Thyroid gland (tissue), 4 donors: ENCODE measurements at places on chromosomes 12 and 14. TPM values are rescaled to one million over a fixed set of nuclear protein-coding genes. Genes with fewer than 3 reads are reported as not detected.

The ZNF891 gene
- total RNA-seq = 5.8 TPM

- no peak overlapping the region for H3K27ac ChIP-seq
- peak; percentile 11 for DNase-seq
- H3K36me3 ChIP-seq = no peaks in the 10 kb centered on the region
Measured at GRCh38 chr12:49089821-49090773, 4.5 kb downstream of the DHH start.

GRCh38 chr12:4984344-4984743 is 59.3 kb upstream of the KCNA5 start:
- H3K27me3 ChIP-seq = no peaks in the 10 kb centered on the region
- H3K27ac ChIP-seq = no peak overlapping the region
- H3K4me1 ChIP-seq = no peaks in the 10 kb centered on the region
- H3K36me3 ChIP-seq = no peaks in the 10 kb centered on the region
- no peak overlapping the region for H3K4me3 ChIP-seq
- DNase-seq = no peak

The ADGRD1 gene
- total RNA-seq = 14.1 TPM

GRCh38 chr14:95530473-95531276 is 4.2 kb upstream of the GLRX5 start:
- DNase-seq = no peak
- H3K36me3 ChIP-seq = no peaks in the 10 kb centered on the region
- H3K27me3 ChIP-seq = no peaks in the 10 kb centered on the region
- no peak overlapping the region for H3K27ac ChIP-seq

The CLMN gene
- 15.3 TPM for total RNA-seq

DNA sequence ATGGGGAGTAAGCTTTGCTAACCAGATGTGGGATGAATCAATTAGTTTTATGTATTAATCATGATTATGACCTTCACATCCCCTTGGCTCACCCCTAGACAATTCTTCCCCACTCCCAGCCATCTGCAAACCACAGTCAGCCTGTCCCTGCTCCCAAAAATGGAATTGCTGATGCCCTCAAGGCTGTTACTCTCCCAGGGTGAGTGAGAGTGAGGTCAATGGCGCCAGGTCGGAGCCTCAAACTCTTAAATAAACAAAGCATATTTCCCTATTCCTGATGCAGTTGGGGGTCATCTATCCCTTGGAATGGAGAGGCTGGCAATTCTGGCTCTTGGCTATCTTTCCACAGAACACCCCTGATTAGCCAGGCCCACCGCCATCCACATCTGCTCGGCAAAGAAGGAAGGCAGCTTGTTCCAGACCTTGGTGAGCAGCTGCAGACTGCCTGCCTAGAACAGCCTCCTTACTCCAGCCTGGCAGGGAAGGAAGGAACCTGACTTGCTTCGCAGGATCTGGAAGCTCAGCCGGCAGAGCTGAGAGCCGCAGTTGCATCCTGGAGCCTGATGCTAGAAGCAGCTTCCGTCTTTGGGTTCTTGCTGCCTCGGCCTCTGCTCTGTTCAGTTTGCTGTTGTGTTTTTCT is 57.0 kb downstream of the SMUG1 start:
- no peak for DNase-seq
- no peaks in the 10 kb centered on the region for H3K36me3 ChIP-seq
- no peak overlapping the region for H3K27ac ChIP-seq
- H3K4me3 ChIP-seq = no peak overlapping the region
- H3K4me1 ChIP-seq = peaks cover 9% of the 10 kb centered on the region
- H3K27me3 ChIP-seq = peaks cover 12% of the 10 kb centered on the region

DNA sequence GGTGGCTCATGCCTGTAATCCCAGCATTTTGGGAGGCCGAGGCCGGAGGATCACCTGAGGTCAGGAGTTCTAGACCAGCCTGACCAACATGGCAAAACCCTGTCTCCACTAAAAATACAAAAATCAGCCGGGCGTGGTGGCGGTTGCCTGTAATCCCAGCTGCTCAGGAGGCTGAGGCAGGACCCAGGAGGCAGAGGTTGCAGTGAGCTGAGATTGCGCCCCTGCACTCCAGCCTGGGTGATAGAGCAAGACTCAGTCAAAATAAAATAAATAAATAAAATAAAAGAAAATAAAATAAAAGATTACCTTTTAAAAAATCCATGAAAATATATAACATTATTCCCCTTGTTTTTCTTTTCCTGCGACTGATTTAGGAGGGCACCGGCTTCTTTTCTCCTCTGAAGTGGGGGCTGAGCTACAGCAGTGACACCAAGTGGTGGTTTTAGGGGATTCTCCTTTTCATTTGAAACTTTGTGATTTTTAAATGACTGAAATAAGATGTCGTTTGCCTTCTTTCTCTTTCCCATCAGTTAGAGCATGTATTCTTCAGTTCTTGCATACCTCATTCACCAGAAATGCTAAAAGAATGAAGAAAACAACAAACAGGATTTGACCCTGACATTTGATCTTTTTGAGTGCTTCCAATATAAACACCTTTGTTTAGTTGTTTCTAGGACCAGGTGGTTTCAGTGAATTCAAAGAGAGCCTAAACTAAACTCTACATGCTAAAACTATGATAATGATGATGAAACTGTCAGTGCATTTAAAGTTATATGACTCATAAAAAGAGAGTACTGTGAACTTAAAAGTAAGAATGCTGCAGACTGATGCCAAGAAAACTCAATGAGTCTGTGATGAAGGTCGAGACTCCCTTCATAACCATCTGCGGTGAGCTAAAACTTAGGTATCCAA is 22.6 kb upstream of the PKP2 start:
- DNase-seq = peak; percentile 2
- no peaks in the 10 kb centered on the region for H3K36me3 ChIP-seq
- no peaks in the 10 kb centered on the region for H3K27me3 ChIP-seq
- no peak overlapping the region for H3K4me3 ChIP-seq

The SERPINA3 gene
- total RNA-seq = 96.2 TPM

DNA sequence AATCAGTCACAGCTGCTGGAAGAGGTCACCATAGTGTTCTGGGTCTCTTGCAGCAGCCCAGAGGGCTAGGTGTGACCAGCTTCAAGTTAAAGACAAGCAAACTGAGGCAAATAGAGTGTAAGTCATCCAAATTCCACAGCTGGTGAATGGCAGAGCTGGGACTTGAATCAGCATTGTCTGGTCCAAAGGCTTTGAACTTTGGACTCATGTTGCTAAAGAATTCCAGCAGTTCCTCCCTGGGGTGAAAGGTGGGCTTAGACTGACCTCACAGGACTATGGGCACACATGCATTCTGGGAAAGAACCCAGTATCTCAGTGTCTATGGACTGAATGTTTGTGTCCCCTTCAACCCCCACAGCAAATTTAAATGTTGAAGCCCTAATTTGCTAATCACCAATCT is 54.8 kb downstream of the TUNAR start:
- H3K36me3 ChIP-seq = no peaks in the 10 kb centered on the region
- H3K27me3 ChIP-seq = no peaks in the 10 kb centered on the region
- no peak for DNase-seq
- H3K4me3 ChIP-seq = no peak overlapping the region
- no peaks in the 10 kb centered on the region for H3K4me1 ChIP-seq
